ENCODE measurements at places on chromosomes 12 and 14.

DNA sequence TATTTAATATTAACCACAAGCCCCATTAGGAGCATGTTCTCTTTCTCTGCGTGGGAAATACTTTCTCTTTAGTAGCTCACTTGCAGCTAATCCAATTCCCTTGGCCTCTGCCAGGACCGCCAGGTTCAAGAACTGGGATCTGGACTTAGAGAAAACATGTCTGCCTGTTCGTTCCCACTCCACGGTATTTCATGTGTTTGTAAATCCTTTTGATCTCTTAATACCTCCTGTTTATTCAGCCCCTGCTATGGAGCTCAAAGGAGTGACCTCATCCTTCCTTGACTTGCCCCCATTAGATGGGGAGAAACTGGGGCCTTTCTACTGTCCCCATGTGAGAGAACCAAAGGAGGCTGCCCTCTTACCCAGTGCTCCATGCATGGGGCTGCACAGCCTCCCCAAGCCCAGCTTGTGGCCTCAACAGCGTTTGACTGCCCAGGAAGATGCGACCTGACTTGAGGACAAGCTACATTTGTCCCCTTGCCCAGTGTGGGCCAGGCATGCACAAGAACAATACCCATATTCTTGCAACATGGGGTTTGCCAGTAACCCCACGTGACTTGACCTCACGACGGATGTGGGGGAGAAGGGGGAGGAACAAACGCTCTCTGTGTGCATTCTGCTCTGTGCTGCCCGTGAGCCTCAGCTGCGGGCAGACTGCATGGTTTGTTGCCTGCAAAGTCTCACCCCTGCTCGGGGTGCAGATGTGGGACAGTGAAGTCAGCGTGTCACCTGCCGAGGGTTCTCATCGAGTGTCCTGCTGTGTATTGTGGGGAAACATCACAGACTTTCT lies 30.3 kb downstream of the CD9 start:
- DNase-seq, result peak; percentile 66

- no peak for DNase-seq
These were observed 106.3 kb upstream of the ARID2 start for GRCh38 chr12:45623221-45623620.

DNA sequence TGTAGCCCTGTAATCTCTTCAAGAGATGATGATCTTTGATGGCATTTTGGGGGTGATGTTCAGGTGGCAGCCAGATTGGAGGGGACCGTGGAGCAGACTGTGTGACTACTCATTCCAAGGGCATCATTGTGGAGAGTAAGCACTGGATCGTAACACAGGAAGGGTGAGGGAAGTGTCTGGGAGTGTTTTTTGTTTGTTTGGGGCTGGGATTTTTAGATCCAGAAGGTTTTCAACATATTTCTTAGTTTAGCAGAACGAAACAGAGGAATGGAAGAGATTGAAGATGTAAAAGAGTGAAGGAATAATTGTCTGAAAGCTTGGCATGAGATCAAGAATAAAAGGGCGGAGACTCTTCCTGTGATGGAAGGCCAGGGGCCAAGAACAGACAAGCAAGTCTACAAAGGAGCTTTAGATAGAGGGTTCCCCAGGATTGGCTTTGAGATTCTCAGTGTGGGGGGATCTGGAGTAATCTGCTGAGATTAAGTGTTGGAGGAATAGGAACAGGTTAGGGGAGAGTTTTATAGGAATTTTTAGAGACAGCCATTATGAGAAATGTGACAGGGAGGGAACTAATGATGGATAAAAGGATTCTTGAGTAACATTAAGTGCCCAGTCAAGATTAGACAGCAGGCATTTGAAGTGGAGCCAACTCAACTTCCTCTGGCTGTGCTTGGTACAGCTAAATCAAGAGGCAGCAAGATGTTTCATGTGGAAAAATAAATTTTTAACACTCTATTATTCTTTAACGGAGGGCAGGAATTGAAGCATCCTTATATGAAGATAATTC lies 79.7 kb upstream of the REP15 start:
- DNase-seq, result no peak

GRCh38 chr14:29262979-29263378 lies 496.4 kb downstream of the FOXG1 start:
- no peak for DNase-seq

- DNase-seq, result no peak
These were observed 69.3 kb upstream of the SCN8A start for GRCh38 chr12:51521554-51522276.

DNA sequence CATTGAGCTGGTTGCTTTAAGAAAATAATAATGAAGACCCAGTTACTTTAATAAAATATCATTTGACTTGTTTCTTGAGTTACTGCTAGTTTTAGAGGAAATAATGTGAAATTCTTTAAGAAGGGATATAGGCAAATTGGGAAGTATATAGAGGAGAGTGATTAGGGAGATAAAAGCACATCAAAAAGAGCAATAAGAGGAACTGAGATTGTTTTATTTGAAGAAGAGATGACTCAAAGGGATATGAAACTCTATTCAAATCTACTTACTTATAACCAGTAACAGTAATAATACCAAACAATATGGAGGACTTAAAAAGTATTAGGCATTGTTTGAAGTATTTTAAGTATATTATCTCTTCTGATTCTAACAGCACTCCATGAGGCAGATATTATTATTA lies 37.1 kb downstream of the LRRK2 start:
- no peak for DNase-seq

DNA sequence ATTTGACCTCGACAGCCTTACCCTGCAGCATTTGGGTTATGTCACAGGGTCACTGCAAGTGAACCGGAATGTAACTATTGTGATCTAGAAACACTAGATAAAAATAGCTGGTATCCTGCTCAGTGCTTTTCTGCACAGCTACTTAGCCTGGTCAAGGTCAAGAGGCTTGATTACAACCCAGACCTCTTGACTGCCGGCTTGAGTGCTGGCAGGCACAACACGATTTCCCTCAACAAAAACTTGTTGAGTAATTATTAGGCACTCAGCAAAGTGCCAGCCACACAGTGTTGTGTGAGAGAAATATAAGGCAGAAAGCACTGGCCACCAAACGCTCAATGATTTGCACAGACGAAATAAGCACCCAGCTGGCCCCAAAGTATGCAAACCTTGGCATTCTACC lies 156.7 kb downstream of the NUAK1 start:
- peak; percentile 48 for DNase-seq

DNA sequence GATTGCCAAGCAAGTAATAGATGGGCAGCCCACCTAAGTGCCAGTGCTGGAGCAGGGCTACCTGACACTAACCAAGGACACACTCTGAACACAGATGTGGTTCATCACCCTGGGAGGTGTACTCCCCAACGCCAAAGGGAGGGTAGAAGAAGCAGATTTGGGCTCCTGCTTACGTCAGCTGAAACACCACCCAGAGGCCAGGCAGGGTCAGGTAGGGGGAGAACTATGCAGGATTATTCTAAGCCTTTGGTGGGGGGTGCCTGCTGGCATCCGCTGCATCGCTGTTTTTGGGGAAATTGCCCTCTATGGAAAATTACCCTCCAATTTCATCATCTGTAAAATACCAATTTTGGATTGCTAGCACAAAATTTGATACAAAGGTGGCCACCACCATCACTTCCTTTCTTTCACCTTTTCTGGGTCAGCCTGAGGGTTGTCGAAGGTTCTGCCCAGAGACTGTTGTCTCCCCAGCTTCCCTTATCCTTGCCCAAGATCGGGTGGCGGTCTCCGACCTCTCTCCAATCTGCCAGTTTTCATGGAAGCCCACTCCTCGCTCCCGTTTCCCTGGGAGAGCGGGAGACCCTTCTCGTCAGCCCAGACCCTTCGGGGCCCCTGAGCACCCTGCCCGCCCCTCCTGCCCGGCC lies 535 bp downstream of the BIN2 start:
- no peak for DNase-seq

- DNase-seq, result peak; percentile 67
These were observed 17.2 kb downstream of the PLEKHG3 start for GRCh38 chr14:64721391-64721791.

GRCh38 chr14:101105045-101105444 lies 201.5 kb upstream of the RTL1 start:
- no peak for DNase-seq

- DNase-seq, result no peak
These were observed 105.0 kb downstream of the ETNK1 start for GRCh38 chr12:22729957-22730443.

DNA sequence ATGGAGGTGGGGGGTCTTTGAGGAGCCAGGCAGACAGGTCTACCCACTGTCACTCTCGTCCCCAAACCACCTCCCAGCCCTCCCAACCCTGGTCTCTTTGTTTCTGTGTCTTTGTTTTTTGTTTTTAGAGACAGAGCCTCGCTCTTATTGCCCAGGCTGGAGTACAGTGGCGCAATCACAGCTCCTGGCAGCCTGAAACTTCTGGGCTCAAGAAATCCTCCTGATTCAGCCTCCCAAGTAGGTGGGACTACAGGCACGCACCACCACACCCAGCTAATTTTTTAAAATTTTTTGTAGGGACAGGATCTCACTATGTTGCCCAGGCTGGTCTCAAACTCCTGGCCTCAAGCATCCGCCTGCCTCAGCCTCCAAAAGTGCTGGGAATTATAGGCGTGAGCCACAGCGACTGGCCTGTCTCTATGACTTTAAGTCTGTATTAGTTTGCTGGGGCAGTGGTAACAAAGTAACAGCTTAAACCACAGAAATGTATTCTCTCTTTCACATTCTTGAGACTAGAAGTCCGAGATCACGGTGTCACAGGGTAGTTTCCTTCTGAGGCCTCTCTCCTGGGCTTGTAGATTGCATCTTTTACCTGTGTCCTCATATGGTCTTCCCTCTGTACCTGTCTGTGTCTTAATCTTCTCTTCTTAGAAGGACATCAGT lies 26.1 kb downstream of the DTX1 start:
- DNase-seq, result no peak

DNA sequence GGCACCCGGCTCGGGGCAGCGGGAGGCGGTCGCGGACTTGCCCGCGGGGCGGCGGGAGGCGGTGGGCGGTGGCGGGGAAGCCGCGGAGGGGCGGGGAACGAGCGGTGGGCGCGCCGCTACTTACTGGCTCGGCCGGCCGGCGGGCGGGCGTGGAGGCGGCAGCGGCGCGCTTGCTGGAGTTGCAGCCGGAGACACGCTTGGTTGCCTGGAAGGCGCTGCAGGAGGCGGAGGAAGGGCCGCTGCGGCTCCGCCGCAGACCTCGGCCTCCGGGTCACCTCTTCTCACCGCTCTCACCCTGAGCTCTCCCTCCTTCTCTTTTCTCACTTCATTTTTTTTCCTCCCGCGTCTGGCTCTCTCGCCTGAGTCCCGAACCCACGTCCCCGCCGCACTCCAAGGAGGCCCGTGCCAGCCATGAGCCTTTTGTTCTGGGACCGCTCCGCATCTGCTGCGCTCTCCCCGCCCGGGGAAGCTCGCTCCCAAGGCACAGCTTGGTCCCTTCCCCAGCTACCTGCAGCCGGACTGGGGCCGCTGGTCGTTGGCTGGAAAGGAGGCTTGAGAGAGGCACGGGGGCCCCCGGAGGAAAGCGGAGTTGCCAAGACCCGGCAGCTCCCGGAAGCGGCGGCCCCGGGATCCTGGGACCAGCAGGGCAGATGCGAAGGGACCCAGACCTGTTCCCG lies 592 bp upstream of the KCNK10 start:
- no peak for DNase-seq

DNA sequence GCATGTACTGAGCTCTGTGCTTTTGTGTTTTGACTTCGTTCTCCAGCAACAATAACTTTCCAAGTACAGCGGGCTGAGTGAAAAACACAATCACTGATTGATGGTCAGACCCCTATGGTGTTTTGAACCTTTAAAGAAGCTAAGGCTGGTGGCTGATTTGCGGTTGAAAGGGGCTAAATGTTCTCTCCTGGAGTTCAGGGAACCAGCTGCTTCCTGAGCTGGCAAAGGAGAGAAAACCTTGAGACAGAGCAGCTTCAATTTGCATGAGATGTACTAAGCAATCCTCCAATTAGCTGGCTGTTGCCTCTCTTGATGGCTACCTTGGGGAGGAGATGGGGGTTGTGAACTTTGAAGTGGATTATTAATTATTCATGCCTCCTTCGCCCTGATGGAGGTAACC lies 546.7 kb upstream of the SEL1L start:
- DNase-seq, result no peak

DNA sequence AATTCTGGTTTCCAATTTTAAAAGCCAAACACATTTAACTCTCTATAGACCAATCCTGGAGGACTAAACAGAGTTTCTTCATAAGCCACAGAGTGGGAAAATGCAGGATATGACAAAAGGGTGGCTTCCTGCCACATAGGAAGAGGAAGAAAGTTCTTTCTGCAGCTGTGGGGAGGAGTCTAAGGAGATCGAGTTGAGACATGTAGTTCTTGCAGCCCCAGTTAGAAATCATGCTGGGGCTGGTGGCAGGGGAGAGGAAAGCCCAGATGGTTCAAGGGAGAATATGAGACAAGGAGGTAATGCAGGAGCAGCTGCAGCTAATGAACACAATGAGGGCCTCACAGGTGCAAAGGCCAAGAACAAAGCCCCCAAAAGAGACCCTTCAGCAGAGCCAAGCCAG lies 85.0 kb upstream of the ARID2 start:
- DNase-seq, result no peak

DNA sequence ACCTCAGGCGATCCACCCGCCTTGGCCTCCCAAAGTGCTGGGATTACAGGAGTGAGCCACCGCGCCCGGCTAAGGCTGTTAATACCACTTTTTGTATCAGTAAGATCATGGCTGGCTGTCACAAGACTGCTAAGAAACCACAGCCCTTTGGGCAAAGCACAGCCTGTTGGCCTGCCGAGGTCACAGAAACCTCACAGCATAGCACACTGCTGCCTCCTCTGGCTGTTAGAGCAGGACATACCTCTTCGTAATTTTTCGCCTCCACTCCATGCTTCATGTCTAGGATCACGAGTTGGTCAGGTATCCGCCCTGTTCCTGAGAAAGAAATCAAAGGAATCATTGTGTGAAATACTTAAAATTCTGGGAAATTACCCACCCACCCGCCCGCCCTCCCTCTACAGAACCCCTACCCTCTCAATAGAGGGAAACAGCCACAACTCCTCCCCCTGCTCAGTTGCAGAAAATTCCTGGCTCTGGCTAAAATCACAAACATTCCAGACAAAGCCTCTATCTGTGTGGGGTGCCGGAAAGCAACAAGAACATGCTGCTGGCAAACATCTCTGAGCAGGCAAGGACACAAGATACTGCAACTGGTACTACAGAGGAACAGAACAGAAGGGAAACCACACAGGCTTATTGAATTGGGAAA lies 20.7 kb upstream of the NEK9 start:
- DNase-seq, result peak; percentile 74

DNA sequence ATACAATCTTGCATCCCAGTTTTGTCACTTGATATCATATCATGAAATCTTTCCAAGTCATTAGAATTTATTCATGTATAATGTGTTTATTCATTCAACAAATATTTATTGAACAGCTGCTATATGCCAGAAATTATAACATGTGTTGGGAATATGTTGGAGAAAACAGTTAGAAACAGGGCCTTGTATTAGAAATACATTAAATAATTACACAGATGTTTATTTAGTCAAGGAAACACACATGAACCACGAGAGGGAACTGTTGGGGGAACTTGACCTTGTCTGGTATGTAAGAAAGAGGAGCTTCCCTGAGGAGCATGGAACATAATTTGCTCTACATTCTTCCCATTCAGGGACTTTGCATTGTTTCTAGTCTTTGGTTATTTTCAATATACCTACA lies 191.7 kb upstream of the FRMD6 start:
- DNase-seq, result no peak

GRCh38 chr14:98328496-98328895 lies 943.5 kb downstream of the BCL11B start:
- DNase-seq, result no peak

Data from Right ventricle myocardium superior (tissue), 1 donor.